ENCODE measurements at places on chromosomes 2 and 18.

GRCh38 chr2:167758292-167758691 is 489.1 kb downstream of the STK39 start:
- DNase-seq, result peak; percentile 63

DNA sequence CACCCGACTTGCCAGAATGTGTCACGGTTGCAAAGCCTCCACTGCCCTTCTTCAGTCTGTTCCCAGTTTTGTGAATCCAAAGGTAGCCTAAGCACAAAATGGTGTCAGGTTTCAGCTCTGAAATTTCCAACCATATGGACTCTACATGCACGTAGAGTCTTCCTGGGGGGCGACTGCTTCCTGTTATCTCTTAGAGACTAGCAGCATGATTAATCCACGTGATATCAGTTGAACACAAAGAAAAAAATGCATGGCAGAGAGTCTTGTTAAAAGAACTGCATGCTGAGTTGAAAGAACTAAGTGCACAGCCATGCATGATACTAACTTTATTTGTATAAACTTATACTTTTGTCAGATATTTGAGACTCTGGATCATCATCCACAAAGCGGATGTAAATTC is 404.4 kb downstream of the SOCS6 start:
- no peak for DNase-seq

- DNase-seq, result no peak
Measured at GRCh38 chr2:228698963-228699362, 517.5 kb upstream of the SPHKAP start.

- DNase-seq, result no peak
Measured at GRCh38 chr2:238320648-238321281, 447 bp downstream of the TRAF3IP1 start.

- DNase-seq, result no peak
Measured at GRCh38 chr2:55779459-55780421, 86.1 kb upstream of the PNPT1 start.
